NCI-H1436 (cell line): ENCODE measurements at places on chromosomes 4 and X.

DNA sequence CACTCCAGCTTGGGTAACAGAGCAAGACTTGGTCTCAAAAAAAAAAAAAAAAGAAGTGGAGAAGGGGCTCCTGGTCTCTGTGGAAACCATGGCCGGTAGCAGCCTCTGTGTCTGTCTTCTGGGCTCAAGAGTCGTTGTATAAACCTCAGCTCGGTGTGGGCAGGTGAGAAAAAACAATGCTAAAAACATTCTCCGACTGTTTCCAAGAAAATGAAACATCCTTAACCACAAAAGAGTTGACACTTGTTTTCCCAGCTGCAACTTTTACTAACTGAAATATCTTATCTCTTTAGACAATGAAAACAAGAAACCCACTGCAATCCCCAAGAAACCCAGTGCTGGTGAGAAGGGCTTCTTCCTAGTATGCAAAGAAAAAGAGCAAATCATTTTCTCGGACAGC lies 26.2 kb downstream of the CD99 start:
- no peak for DNase-seq

DNA sequence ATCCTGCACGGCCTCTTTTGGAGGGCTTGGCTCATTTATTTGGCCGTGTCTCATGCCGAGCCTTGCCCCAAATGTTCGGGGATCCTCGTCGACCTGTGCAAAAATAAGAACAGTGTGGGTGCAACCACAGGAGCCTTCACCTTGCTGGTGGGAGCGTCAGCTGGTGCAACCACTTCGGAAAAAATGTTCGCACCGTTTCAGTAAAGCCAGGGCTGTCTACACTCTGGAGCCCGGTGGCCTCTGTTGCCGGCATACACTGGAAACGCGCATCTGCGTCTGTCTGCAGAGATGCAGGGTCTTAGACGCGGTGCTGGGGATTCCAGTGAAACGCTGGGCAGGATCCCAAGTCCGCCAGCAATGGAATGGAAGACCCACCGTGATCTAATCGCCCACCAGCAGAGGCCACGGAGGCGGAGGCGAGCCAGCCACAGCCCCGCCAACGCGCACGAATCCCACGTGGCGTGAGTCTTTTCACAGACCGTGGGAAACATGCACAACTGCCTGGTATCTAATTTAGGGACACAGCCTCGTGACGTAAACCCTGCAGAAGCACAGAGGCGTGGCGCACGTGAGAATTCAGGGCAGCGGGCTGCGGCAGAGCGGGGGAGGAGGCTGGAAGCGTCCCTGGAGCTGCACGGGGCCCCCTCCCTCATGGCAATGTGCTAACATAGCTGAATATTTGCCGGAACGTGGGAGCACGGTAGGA lies 13.8 kb upstream of the MXD4 start:
- DNase-seq = no peak

DNA sequence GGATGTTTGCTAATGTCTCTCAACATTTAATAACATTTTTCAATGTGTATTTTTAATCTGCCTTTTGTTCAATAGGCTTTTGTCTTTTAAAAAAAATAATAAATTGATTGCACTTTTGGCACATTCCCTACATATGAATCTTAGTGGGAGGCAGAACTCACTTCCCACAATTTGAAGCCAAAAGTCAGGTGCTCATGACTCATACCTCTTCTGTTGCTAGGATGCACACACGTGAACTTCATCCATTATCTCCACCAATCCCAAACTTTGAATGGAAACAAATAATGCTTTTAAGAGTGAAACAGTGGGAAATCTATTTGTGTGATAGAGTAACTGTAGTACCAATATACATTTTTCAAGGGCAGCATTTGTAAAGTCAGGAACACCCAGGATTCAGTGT lies 260.5 kb downstream of the IQCM start:
- DNase-seq = no peak

- DNase-seq = no peak
Observed at GRCh38 chr4:182245541-182246215, 2.5 kb downstream of the TENM3 start.

- DNase-seq = no peak
Observed at GRCh38 chrX:7389576-7389975, 241.6 kb upstream of the PUDP start.

- DNase-seq = no peak
Observed at GRCh38 chrX:139199933-139200332, 330.6 kb upstream of the F9 start.

- peak; percentile 36 for DNase-seq
Observed at GRCh38 chrX:130053236-130053635, 57.1 kb downstream of the ELF4 start.

GRCh38 chr4:65580551-65580950 lies 89.7 kb downstream of the EPHA5 start:
- no peak for DNase-seq

GRCh38 chrX:110180176-110180927 lies 137.5 kb downstream of the AMMECR1 start:
- DNase-seq = no peak

DNA sequence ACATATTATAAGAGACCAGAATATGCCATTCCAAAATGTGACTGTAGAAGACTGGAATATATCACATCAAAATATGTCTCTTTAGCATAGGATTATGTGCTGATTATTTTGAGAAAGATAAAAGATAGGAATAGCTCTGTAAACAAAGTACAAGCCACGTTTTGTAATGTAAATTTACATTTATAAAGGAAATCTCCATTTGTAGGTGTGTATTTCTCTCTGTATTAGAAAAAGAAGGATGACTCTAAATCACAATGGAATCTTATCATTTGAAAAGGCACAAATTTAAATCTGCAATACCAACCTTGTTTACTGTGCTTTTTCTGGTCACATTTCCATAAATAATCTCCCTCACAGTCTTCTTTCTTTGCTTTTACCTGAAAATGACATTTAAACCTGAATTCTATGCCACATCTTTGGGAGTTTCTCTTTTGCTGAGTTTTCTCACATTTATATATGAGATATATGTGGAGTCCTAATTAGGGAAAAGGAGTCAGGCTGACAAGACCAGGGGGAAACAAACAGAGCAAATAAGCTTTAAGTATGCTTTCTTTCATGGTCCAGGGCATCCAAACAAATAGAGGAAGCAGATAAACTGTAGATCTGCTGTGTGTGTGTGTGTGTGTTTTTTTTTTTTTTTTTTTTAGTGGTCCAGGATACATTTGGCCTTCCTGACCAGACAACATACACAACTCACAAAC lies 244.0 kb downstream of the CPXCR1 start:
- DNase-seq = no peak
